ENCODE measurements at places on chromosomes 3 and 15.

DNA sequence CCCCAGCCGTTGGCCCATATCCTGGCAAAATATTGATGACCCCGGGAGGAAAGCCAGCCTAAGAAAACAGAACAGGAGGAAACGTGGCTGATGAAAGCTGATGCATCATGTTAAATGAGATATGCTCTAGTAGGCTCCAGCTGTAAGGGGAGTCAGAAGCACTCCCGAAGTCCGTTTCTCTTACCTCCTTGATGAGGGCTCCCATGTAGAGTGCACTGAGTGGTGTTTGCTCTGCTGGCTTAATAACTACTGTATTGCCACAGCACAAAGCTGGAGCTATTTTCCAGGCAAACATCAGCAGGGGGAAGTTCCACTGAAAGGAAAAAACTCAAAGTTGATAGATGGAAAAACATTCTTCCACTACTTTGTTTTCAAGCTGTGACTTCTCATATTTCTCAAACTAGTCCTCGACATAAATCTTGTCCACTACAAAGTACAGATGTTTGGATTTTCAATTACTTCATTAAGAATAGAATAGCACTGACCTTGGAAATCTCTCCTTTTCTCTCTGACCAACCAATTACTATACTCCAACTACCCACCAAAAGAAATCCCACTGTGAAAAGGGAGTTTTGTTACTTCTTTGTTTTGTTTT lies 72.7 kb downstream of the ALDH1A2 start:
- DNase-seq, result no peak

DNA sequence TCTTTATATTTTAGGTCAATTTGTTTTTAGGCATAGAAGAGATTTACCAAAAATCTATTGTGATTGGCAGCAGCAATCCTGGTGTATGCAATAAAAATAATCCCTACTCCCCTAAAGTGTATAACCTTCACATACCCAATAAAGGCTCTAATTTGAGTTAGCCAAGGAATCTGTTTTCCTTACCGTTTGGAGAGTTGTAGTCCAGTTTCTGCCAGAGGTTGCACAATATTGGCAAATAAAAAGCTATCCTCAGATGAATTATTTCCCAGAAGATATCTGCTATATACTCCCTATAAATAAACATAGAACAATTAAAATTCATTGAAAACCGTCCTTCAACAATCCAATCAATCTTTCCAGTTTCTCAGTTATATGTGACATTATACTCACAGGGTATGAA lies 31.1 kb downstream of the ACKR4 start:
- DNase-seq, result no peak

- DNase-seq, result no peak
Observed at GRCh38 chr3:47295976-47296375, 13.2 kb downstream of the KLHL18 start.

- no peak for DNase-seq
Observed at GRCh38 chr15:31070867-31071266, 30.7 kb downstream of the TRPM1 start.

DNA sequence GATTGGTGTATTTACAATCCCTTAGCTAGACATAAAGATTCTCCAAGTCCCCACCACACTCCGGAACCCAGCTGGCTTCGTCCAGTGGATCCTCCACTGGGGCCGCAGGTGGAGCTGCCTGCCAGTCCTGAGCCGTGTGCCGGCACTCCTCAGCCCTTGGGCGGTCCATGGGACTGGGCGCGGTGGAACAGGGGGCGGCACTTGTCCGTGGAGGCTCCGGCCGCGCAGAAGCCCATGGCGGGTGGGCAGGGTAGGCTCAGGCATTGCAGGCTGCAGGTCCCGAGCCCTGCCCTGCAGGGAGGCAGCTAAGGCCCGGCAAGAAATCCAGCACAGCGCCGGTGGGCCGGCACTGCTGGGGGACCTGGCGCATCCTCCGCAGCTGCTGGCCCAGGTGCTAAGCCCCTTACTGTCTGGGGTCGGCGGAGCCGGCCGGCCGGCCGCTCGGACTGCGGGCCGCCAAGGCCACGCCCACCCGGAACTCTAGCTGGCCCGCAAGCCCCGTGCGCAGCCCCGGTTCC lies 3.5 kb upstream of the RNU5B-1 start:
- DNase-seq, result no peak

GRCh38 chr3:63995086-63995485 lies 28.2 kb downstream of the PSMD6 start:
- no peak for DNase-seq

DNA sequence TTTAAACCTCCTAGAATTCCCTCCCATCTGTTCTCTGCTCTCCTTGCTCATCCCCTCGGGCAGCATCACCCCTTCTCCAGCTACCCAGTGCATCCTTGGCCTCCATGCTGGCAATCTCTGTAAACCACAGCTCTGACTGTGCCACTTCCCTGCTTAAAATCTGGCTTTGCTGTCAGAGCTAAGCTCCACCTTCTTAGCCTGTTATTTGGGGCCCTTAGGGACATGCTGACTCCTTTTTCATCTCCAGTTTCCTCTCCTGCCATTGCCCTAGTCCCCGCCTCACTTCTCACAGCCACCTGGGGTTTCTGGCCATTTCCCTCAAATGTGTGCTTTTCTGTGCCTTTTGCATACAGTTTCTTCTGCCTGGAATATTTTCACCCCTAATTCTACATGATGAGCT lies 5.7 kb downstream of the SLC6A20 start:
- DNase-seq, result no peak

GRCh38 chr15:40006003-40006402 lies 33.0 kb downstream of the SRP14 start:
- no peak for DNase-seq

DNA sequence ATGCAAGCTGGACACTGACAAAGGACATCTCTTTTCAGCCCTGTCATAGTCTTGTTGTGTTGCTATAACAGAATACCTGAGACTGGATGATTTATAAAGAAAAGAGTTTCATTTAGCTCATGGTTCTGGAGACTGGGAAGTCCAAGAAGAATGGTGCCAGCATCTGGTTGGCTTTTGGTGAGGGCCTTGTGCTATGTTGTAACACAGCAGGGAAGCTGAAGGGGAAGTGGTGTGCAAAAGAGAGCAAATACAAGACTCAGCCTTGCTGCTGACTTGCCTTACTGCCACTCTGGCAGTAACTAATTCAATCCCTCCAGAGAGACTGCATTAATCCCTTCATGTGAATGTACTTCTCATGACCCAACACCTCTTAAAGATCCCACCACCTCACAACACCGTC lies 356.3 kb upstream of the PROK2 start:
- DNase-seq, result no peak

- no peak for DNase-seq
Observed at GRCh38 chr15:31461911-31462480, 135.4 kb downstream of the KLF13 start.

DNA sequence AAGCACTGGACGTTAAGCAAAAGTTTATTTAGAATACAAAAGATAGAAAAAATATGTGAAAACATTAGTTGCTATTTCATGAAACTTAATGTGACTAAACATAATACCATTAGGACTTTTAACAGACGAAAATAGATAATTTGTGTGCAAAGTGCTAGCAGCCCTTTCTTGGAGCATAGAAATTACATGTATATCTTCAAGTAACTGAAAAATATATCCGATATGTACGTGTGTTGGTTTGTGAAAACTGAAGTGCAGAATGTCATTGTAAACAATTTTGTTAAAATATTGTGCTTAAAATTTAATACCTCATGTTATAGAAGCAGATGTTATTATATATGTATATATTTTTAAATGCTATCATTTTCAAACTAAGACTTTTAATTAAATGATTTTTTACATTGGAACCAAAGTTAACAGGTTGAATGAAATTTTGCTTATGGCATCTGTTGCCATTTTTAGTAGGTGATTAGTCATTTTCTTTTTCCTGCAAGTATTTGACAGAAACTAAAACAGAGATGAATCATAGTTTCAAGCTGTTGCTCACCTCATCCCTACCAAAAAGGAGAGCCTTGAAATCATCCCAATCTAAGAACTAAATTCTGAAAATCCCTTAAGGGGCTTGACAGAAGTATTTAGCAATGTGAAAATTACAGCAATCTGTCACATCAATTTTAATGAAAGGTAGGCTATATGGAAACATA lies 334.8 kb downstream of the NAALADL2 start:
- peak; percentile 73 for DNase-seq

GRCh38 chr3:61269435-61269834 lies 18.2 kb upstream of the FHIT start:
- DNase-seq, result no peak

- no peak for DNase-seq
Observed at GRCh38 chr15:79071901-79072300, 18.7 kb downstream of the RASGRF1 start.

- DNase-seq, result no peak
Observed at GRCh38 chr3:23712656-23713559, 92.8 kb upstream of the UBE2E1 start.

GRCh38 chr3:13845806-13846205 lies 34.1 kb downstream of the WNT7A start:
- no peak for DNase-seq

GRCh38 chr15:55060836-55061235 lies 135.9 kb downstream of the RSL24D1 start:
- no peak for DNase-seq

DNA sequence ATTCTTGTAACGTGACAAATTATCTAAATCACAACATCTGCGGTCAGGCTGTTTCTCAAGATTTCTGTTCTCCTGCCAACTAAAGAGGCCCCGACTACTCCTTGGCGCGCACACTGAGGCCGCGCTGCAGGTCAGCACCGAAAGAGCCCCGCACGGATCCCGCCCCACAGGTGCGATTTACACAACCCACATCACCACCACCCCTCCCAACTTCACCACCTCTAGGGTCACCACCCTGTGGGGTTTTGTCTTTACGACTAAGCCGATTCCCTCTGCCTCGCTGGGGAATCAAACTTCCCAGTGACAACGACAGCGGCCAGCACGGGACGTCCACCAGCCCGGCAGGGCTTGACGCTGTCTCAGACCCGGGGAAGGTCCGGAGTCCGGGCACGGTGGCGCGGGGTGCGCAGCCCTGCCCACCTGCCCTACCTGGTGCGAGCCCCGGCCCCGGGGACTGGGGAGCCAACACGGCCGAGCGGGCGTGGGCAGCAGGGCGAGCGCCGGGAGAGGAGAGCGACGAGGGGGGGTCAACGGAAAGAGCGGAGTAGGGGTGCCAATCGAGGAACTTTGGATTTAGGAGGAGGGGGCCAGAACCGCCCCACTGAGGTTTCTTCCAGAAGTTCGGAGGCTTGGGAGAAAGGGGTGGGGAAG lies 764 bp downstream of the UACA start:
- no peak for DNase-seq

DNA sequence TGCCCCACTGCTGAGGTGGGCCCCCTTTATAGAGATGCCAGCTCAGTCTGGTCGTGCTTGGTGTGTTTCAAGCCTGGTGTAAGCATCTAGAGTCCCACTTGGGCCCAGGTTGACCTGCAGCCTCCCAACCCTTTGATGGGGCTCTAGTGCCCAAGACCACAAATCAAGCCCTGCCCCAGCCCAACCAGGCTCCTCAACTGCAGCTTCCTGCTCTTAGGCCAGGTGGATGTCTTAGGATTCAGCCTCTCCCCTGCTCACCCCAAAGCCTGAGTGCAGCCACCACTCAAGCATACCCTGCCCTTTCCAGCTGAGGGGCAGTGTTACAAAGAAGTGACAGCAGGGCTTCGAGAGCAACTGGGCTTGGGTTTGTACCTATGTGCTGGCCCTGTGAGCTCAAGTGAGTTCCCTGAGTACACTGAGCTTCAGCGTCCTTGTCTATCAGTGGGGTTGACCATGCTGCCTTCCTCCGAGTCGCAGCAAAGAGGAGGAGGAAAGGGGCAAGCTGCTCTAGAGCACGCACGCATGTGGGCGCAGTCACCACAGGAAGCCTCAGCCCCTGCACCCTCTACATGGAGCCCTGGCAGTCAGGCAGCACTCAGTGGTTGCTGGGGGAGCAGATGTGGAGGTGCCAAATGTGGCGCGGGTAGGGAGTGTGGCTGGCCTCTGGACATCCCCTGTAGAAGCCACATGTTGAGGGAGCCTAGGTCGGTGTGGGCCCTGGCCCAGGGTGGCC lies 120.7 kb downstream of the EEFSEC start:
- no peak for DNase-seq

- DNase-seq, result no peak
Observed at GRCh38 chr3:134327594-134327975, 46.7 kb downstream of the AMOTL2 start.

- no peak for DNase-seq
Observed at GRCh38 chr3:65339192-65339740, 651.5 kb upstream of the ADAMTS9 start.

DNA sequence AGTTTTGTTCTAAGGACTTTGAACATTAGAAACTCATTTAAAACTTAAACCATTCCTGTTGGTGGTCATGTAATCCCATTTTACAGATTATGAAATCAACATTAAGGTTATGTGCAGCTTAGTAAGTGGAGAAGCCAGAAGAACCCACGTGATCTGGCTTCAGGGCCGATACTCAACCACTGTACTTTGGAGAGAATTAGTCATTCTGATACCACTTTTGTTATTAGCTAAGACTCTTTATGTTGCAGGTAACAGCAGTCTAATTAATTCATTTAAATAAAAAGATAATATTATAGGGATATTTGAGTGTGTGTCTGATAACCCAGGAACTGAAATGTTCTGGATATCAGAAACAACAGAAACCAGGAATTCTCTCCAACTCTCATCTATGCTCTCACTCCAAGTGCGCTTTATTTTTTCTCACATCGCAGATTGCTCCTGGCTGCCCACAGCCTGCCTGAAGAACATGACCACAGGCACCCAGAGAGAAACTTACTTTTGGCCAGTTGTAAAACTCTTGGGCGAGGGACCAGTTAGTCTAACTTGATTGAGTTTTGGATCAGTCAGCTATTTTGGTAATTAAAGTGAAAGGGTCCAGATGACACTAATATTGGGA lies 25.2 kb downstream of the UBE2E1 start:
- peak; percentile 24 for DNase-seq

- no peak for DNase-seq
Observed at GRCh38 chr15:31352339-31352751, 25.7 kb downstream of the KLF13 start.

DNA sequence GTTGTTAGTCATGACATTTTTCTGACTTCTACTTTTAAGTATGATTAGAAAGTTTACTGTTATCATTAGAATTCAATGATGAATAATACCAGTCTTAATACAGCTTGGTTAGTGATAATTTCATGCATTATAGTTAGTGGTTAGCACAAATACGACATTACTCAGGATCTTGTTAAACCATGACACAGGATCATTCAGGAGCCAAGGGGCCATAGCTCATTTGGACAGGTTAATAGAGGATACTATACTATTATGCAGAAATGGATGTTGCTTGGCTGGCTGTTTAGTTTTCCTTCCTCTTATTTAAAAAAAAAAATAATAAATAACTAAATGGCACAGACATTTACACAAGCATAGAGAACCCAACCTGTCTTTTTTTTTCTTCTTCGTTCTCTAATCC lies 55.5 kb downstream of the NSUN3 start:
- DNase-seq, result no peak

DNA sequence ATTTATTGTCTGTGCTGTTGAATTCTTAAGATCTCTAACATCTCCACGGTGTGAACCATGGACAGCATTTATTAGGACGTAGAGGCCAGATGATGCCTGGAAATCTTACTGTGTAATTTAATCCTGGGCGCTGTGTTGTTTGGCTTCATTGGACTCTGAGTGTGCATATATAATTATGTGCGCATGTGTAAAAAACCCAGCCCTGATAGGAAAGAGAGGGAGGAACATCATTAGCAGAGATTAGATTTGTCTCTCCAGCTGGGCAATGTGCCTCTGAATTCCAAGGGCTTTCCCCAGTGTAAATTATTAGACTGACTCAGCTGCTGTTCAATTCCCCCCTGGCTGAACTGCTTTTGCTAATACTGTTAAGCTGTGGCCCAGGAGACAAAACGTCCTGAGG lies 39.6 kb downstream of the MAP3K13 start:
- no peak for DNase-seq
